ENCODE measurements at places on chromosomes 2 and 18.

GRCh38 chr2:176137906-176138305, 8.4 kb downstream of the HOXD8 start:
- no peak for DNase-seq

DNA sequence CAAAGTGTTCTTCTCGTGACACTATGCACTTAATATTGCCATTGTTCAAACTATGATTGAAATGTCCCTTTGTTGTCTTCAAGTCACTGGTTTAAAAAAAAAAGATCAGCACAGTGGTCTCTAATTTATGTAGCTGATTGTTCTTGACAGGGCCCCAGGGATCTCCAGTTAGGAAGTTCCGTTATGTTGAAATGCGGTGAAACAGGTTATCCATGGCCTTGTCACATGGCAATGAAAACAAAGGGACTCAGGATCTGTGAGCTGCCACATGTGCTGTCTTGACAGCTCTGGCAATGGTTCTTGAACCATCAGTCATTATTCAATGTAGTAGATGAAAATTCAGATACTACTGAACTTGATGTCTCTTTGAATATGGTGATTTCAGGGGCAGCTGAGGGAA, 147.4 kb downstream of the SETBP1 start:
- no peak for DNase-seq

DNA sequence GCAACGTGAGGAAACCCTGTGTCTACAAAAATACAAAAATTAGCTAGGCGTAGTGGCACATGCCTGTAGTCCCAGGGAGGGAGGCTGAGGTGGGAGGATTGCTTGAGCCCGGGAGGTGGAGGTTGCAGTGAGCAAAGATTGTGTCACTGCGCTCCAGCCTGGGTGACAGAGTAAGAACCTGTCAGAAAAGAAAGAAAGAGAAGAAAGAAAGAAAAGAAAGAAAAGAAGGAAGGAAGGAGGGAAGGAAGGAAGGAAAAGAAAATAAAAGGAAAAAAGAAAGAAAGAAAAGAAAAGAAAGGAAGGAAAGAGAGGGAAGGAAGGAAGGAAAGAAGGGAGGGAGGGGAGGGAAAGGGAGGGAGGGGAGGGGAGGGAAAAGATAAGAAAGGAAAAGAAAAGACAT, 89.9 kb upstream of the HPCAL1 start:
- no peak for DNase-seq

DNA sequence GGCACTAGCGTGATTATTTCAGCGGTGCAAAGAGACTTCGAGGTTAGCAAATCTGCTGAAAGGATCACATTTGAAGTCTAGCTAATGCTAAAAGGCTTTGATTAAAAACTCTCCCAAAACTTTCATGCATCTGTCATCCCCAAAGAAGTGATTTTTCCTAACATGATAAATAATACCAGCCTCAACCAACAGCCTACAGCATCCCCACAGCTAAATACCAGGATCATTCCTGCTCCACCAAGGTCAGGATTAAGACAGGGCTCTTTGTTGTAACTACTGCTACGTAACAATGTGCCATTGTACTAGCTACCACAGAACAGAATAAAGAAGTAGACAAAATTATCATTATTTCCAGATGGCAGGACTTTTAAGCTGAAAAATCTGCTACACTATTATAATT, 1.6 kb downstream of the OR6B3 start:
- no peak for DNase-seq

DNA sequence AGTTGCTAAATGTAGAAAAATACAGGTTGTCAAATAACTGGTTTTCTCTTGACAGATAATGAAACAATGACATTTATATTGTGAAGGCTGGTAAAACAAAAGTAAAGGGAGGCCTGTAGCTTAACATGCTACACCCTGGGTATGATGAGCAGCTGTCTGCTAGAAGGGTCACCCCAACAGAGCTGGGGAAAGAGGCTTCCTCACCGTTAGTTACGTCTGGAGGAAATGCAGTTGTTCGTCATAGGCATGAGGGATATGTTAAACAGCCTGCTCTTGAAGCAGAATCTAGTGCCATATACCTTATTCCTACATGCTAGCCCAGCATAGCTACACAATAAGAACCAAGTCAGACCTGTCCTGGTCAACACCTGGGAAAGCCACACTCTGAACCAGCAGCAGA, 49.9 kb downstream of the LPIN2 start:
- no peak for DNase-seq

GRCh38 chr2:43822839-43823238, 15.8 kb downstream of the ABCG5 start:
- no peak for DNase-seq
